ENCODE measurements at places on chromosomes 7 and 10.

- no peak for DNase-seq
Measured at GRCh38 chr7:49845626-49846025, 72.2 kb downstream of the VWC2 start.

GRCh38 chr10:80290474-80291220, 1.2 kb upstream of the MAT1A start:
- DNase-seq, result no peak

GRCh38 chr10:132428486-132428995, 31.5 kb downstream of the PWWP2B start:
- DNase-seq, result no peak

DNA sequence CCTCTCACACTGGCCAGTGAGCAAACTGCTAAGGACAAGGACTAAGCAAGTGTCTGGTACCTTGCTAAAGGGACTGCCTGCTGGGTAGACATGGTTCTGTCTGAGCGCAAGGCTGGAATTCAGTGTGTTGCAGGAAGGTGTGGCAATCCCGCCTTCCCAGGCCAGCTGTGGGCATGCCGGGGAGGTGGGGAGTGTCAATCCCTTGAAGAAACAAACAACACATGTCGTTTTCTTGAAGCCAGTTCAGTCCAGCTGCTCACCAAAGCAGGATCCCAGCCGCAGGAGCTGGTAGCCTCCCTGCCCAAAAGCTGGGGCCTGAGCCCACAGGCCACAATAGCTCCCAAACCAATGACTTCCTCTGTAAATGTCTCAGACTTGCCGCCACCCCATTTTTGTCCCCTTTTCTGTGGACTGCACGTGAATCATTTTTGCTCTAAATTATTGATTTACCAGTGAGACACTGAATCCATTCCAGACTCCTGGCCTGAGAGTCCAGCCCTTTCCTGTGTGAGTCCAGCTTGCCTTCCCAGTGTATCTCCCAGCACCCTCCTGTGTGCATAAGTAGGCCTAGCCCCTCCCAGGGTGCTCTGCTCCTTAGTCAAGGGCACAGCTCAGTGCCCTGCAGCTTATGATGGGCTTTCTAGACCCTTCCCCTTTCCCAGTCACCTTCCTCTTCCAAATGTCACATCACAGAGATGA, 166.8 kb downstream of the RGS10 start:
- no peak for DNase-seq

- DNase-seq, result no peak
Measured at GRCh38 chr7:157897681-157898080, 560.9 kb downstream of the DNAJB6 start.

- DNase-seq, result peak; percentile 83
Measured at GRCh38 chr10:63666836-63667383, 145.7 kb downstream of the REEP3 start.

- DNase-seq, result no peak
Measured at GRCh38 chr10:44927352-44927751, 16.2 kb downstream of the TMEM72 start.

- no peak for DNase-seq
Measured at GRCh38 chr7:159118623-159119022, 26.0 kb downstream of the VIPR2 start.
